ENCODE measurements at places on chromosomes 7 and 10.
A peak's percentile ranks its signal among the peaks of the same experiment; 100 is the strongest.

DNA sequence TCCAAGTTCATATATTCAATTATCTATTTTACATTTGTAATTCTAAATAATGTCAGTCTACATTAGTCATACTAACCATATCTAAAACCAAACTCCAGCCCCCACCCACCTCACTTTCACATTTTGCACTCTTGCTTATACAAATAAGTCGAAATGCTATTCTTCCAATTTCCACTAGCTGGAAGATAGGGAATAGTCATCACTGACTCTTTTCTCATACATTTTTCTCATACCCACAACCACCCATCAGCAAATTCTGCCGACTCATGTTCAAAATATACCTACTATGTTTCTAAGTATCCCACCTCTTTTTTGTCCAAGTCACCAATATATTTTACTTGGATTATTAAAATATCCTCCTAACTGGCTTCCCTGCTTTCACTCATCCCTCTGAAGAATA is 93.2 kb upstream of the DGKB start:
- no peak for DNase-seq

DNA sequence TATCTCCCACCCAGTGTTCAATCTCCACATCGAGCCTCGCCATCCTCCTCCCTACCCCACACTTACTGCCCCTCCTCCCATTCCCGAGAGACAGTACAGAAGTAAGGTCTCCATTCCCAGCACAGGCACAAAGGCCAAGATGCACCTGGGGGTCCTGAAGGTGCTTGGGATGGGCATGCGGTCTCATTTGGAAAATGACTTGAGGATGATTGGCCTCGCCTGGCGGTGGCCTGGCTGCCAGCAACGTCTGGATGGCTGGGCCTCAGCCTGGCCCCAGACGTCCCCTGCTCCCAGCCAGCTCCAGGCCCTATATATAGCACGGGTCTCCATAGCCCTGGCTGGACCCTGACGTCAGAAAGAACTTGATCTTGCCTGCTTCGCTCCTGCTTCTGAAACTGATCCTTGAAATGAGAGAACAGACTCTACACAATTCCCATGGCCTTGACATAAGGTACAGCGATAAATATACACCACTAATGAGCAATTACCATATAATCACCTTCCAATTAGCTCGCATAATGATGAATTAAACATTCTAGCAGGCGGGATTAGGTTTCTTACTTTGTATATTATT is 11.8 kb downstream of the EMX2 start:
- DNase-seq, result no peak

GRCh38 chr10:52951824-52952223 is 179.2 kb upstream of the MBL2 start:
- DNase-seq, result peak; percentile 27

- DNase-seq, result no peak
Observed at GRCh38 chr7:143314127-143314526, 1.8 kb upstream of the CLCN1 start.

- no peak for DNase-seq
Observed at GRCh38 chr10:12704488-12704887, 297.0 kb downstream of the CCDC3 start.

- no peak for DNase-seq
Observed at GRCh38 chr7:22343071-22343470, 13.9 kb downstream of the RAPGEF5 start.

DNA sequence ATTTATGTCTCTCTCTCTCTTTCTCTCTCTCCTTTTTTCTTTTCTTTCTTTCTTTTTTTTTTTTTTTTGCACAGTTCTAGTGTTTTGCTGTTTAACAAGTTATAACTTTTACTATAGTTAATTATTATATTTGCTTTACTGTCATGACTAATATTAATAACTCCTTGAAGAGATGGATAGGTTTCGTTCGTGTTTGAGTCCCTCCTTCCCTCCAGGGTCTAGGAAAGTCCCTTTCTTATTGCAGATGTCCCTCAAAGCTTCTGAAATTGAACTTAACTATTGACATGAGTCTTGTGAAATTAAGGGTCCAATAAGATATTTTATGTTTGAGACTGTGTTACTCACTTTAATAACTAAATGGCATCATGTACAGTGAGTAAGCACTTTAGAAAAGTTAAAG is 131.4 kb downstream of the PLXDC2 start:
- no peak for DNase-seq

Measured in epithelial cell of proximal tubule (primary cell).